Activated CD8-positive, alpha-beta memory T cell treated with anti-CD3 and anti-CD28 coated beads for 24 hours (primary cell): ENCODE measurements at places on chromosomes 6 and 20.

- DNase-seq = no peak
Observed at GRCh38 chr6:47278545-47278944, 31.2 kb downstream of the TNFRSF21 start.

DNA sequence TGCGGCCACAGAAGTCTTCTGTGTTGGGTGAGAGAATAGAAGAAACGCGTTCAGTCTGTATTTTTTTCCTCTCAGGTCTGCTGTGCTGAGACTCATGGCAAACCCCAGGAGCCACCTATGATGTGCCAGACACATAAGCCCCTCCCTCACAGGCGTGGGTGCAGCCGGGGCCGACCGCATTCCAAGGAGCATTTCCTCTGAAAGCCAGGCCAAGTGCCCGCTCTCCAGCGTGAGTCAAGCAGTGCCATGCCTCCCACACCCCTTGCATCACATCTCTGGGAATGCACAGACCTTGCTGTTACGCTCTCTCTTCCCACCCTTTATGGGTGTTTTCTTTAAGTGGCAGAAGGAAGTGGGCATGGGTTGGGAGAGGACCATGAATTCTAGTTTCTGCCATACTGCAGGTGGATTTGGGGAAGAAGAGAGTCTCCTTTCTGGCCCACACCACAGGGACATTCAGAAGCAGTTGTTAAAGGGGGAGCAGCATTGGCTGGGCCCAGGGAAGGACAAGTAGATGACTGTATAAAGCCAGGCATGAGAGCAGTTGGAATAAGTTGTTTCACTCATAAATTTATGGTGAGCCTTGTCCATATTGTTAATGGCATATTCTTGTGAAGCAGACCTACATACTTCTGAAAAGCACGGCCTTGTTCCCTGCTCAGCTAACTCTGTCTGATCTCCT, 37.1 kb upstream of the TFAP2A start:
- DNase-seq = no peak

GRCh38 chr6:154234019-154234772, 122.4 kb downstream of the IPCEF1 start:
- no peak for DNase-seq

- DNase-seq = no peak
Observed at GRCh38 chr6:45613656-45614055, 235.9 kb upstream of the SUPT3H start.

- no peak for DNase-seq
Observed at GRCh38 chr6:50853939-50854338, 35.3 kb downstream of the TFAP2B start.

DNA sequence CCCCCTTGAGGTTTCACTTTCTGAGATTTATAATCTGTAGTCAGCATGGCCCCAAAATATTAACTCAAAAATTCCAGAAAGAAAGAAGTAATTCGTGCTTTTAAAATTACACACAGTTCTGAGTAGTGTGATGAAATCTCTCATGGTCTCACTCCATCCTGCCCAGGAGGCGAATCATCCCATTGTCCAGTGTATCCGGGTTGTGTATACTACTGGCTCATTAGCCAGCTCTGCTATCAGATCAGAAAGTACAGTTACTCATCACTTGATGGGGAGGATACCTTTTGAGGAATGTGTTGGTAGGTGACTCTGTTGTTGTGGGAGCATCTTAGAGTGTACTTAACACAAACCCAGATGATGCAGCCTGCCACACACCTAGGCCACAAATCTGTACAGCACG, 65.2 kb downstream of the CDC5L start:
- DNase-seq = no peak

GRCh38 chr20:22504829-22505377, 79.5 kb downstream of the FOXA2 start:
- no peak for DNase-seq

DNA sequence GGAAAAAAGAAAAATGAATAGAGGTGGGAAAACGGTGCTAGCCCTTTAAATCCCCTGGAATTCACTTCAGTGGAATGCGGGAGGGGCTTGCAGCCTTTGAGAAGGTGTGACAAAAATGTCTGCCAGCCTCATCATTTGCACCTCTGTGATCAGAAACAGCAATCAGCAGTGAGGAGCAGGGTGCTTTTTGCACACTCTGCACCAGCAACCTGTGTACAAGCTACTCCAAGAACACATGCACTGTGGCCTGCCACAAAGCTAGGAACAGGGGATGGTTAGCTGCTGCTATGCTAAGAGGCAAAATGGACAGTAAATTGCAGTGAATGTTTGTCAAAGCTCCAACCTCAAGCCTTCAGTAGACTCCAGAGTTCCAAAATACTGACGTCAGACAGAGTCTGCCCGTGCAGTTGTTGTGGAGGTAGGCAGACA, 29.7 kb downstream of the GINS1 start:
- DNase-seq = no peak

DNA sequence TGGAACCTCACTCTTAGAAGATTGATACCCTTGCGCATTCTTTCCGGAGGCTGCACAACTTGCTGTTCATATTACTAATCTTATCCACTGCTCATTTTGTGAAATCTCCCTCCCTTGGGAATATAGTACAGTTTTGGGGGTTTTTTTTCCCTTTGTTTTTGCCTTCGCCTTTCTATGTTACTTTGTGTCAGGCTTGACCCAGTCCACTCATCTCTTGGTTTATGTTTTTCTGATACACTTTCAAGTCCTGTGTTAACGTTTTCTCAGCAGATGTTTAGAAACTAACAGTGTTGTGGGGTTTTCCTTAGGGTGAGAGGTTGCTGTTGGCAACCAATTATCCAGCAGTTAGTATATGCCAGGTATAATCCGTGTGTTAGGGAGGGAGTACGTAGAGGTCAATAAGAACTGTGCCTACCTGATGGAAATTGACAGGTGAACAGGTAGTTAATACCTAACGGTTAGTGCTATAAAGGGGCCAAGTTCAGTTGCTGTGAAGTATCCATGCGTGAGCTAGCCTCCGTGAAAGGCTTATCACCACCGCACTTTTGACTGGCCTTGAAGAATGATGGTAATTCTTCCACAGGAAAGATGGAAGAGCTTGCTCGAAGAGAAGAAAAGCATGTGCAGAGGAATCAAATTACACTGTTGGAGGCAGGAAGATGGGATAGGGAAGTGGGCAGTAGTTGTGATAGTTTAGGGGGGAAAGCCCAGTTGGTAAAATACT, 1.4 kb downstream of the NFYA start:
- DNase-seq = no peak

DNA sequence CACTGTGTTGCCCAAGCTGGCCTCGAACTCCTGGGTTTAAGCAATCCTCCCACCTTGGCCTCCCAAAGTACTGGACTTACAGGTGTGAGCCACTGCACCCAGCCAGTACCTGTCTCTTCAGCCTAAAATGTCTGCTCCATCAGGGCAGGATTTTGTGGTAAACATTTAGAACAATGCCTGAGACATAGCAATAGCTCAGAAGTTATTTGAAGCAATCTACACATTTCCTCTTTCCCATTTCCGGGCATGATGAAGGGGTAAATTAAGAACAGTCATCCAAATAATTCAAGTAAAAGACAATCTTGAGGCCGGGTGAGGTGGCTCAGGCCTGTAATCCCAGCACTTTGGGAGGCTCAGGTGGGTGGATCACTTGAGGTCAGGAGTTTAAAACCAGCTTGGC, 69.0 kb upstream of the ZNF217 start:
- no peak for DNase-seq

- DNase-seq = no peak
Observed at GRCh38 chr6:2517855-2518473, 232.8 kb downstream of the MYLK4 start.

DNA sequence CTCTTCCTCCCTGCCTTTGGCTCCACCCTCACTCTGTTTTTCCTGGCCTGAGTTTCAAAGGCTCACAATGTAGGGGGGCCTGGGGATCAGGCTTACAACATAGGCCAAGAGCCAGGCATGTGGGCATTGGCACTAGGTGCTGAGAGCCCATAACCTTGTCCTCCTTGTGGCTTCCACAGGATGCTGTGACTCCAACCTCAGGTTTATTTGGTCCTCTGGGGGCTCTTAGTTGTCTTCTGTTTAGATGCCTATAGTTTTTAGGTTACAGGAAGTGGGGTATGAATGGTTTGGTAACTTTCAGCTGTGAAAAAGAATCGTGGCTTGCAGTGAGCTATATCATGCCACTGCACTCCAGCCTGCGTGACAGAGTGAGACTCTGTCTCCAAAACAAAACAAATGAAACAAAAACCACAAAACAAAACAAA, 25.6 kb downstream of the MMP24 start:
- no peak for DNase-seq

DNA sequence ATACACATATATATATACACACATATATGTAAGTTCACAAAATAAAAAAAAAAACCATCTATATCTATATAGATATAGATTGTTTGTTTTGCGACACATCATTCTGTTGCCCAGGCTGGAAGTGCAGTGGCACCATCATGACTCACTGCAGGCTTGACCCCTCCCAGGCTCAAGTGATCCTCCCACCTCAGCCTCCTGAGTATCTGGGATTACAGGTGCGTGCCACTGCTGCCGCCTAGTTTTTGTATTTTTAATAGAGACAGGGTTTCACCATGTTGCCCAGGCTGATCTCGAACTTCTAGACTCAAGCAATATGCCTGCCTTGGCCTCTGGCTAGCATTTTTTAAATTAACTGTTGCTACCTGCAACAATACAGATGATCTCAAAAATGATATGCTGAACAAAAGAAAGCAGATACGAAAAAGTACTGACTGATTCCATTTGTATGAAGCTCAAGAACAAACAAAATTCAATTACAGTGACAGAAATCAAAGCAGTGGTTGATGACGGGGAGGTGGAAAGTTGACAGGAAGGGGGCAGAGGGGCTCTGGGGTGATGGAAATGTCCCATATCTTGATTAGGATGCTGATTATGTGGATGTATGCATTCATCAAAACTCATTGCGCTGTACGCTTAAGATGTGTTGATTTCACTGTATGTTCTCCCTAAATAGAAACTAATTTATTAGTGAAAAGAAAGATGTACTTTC, 49.6 kb downstream of the ATXN1 start:
- DNase-seq = no peak

DNA sequence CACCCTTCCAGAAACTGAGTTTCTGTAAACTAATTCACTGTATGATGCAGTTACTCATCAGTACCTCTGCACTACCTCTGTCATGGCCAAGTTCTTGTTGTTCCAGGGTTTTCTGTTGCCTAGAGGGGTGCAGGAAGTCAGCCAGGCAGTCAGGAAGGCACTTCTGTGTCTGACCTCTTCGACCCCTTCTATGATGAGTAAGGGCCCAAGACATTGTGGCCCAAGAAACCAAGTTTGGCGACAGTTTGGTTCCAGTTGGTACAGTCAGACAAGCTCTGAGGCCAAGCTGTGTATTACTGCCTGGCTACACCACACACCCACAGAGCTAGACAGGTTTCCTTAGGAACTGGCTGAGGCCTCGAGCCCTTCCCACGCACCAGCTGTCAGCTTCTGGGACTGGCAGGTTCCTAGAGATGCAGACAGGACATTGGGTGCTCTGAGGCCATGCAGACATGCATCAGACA, 41.2 kb downstream of the TRAF3IP2 start:
- DNase-seq = no peak

GRCh38 chr6:142950291-142950690, 5.3 kb upstream of the HIVEP2 start:
- DNase-seq = no peak

- no peak for DNase-seq
Observed at GRCh38 chr20:33239979-33240736, 4.4 kb downstream of the BPIFA1 start.

DNA sequence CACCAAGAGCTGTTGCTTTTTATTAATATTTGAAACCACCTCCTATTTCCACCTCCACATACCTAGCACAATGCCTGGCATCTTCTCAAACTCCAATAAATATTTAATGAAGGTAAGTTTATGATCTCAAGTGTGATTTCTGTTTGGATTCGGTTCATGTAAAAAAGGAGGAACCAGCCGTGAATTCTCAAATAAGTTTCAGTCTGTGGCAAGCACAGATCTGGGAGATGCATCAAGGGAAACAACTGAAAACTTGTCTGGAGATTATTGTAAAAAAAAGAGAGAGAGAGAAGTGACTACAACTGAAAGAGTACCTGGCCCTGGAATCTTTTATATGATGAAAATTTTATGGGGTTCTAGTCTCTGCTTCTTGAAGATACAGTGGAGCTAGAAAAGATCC, 52.8 kb upstream of the PNRC1 start:
- no peak for DNase-seq

DNA sequence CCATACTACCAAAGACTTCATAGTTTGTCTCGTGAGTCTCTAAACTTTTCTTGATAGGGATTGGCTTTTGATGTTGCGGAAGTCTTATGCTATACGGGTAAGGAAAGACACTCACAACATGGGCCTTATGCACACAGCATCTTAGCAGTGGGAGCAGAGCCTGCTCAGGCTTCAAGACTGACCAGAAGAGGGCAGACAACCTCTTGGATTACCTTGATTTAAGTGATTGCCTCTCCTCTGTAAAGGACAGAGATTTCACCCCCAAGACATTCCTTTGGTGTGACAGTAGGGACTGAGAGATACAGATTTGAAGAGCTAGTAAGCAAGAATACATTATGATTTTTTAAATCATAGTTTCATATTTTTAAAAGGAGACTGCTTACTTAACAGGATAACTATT, 71.0 kb upstream of the SAMD3 start:
- no peak for DNase-seq

DNA sequence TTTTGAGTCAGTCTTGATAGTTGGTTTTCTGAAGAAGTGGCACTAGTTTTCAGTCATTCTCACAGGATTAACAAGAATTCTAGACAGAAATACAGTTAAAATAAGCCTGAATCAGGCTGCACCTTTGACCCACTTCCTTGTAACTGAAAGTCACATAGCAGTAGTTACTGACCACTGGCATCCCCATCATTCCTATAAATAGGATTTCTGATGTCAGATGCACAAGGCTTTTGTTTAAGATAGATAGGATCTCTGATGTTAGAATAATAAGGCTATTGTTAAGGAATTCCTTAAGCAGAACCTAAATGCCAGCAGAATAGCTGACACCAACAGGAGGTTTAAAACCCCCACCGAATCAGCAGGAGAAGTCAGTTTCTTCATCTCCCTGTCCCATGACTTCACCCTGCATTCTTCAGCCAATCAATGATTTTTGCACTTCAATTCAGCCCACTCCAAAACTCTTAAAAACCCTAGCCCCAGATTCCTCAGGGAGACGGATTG, 30.6 kb upstream of the ZBTB24 start:
- no peak for DNase-seq

DNA sequence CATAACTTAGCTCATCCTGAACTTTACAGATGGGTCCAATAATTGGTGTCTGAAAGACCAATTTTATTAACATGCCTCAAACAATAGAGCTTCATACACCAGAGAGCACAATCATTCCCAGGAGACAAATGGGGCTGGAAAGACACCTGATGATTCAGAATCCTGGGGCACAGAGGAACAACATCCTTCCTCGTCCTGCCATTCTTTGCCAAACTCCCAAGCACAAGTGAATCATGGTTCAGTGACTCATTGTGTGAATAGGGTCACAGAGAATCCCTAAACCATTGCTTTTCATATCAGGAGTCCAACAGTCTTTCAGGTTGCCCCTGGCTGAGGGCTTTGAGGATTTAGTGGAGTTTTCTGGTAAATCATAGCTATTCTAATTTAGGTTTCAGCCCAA, 266.4 kb upstream of the BMP2 start:
- no peak for DNase-seq

- no peak for DNase-seq
Observed at GRCh38 chr6:84842525-84843166, 78.2 kb upstream of the TBX18 start.
